DND-41 (cell line): ENCODE measurements at places on chromosomes 5 and 9.
A peak's percentile ranks its signal among the peaks of the same experiment; 100 is the strongest.

- no peak for DNase-seq
These were observed 266.8 kb downstream of the AOPEP start for GRCh38 chr9:94993160-94993820.

DNA sequence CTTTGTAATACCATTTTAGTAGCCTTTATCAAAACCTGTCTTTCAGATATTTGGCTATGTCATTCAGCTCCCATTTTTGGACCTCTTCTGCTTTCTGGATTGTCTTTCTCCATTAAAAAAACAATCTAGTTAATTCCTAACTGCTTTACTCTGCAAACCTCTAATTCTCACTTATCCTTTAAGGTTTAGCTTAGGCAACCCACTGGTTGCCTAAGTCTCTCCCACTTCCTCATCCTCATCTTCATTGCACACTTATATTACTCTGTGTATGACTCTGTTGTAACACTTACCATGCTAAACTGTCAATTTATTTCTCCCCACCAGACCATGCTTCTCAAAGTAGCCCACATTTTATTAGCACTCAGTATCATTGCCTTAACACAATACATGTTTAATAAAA, 205.0 kb upstream of the DMRTA1 start:
- no peak for DNase-seq

DNA sequence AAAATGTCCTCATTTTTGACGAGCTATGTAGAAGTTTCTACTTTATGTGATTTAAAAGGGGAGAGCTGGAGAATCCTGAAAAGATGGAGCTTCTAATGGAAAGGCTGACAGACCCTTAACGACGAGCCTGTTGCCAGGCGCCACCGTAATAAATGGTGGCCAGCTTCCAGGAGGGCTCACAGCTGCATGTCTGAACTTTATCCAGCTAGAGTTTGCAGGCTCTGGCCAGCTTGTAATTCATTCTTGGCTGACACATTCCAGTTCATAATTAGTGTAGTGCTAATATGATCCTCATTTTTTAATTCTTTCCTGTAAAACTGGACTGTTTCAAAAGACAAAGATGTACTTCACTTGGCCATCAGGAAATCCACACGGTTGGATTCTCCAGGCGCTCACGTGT, 246.7 kb downstream of the GAS1 start:
- DNase-seq: no peak

DNA sequence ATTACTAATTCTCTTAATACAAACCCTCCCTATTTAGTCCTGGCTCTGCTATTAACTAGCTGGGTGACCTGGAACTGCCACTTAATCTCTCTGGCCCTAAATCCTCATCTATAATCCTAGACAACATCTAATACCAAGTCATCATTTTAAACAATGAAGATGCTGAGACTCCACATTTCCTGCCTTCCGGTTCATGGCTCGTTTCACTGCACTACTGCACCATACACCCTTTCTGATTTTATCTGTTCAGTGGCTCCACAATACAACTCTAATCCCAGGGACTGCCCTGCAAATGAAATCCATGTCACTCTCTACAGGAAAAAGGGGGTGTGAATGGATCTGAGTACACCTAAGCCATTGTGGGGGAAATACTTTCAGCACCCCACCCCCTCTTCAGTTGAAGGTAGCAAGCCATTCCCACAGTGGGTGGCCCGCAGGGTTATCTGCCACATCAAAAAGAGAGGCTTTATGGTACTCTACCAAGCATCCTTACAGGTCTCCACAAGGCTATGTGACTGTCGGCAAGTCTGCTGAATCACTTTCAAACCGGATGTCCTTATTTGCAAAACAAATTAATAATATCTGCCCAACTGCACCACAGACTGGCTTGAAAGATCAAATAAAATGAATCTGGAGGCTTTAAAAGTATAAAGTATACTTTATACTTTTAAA, 89.5 kb downstream of the EPB41L4A start:
- DNase-seq: peak; percentile 55

DNA sequence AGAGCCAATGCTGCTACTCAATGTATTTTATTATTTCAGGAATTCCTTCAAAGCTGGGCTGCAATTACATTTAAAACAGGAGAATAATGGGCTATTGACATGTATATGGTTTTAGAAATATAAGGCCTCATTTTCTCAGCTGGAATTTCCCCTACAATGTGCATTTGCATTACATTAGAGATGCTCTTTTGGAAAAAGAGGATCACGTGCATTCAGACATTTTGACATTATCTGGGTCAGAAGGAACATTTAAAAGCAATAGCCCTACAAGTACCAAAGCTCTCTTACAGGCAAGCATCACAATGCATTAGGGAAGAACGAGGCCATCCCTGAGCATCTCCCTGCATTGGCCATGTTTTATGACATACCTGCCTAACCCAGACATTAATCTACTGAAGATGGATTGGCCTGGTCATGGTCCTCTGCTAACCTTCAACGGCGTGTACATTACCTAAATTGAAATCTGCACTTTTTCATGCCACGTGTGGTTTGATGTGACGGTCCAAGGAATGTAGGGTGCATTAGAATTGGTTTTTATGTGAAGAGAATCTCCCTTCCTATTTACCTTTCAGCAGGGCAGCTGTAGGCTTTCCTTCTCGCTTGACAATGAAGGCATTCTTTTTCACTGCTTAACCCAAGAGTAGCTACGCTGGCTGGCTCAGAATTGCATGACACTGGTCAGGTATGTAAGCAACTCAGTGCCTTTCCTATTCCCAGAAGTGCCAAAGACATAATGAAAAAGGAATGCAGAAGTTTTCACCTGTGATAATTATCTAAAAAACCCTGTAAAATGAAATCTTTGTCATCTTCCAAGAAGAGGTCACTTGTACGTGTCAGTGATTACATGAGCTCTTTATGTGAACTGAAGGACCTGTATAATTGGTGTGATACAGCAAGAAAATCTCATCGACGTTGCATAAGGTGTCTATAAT, 212.3 kb upstream of the MPDZ start:
- DNase-seq: no peak

- no peak for DNase-seq
These were observed 14.7 kb upstream of the PALM2AKAP2 start for GRCh38 chr9:109765278-109765677.

GRCh38 chr9:96154081-96154480, 147.9 kb downstream of the HSD17B3 start:
- DNase-seq: no peak

- DNase-seq: no peak
These were observed 90.8 kb upstream of the NEURL1B start for GRCh38 chr5:172550096-172550765.
